ENCODE measurements at places on chromosomes 2 and 18.

- no peak for DNase-seq
These were observed 250.9 kb downstream of the FBXO15 start for GRCh38 chr18:73896685-73897084.

- no peak for DNase-seq
These were observed 134.1 kb upstream of the MC4R start for GRCh38 chr18:60506682-60507081.

DNA sequence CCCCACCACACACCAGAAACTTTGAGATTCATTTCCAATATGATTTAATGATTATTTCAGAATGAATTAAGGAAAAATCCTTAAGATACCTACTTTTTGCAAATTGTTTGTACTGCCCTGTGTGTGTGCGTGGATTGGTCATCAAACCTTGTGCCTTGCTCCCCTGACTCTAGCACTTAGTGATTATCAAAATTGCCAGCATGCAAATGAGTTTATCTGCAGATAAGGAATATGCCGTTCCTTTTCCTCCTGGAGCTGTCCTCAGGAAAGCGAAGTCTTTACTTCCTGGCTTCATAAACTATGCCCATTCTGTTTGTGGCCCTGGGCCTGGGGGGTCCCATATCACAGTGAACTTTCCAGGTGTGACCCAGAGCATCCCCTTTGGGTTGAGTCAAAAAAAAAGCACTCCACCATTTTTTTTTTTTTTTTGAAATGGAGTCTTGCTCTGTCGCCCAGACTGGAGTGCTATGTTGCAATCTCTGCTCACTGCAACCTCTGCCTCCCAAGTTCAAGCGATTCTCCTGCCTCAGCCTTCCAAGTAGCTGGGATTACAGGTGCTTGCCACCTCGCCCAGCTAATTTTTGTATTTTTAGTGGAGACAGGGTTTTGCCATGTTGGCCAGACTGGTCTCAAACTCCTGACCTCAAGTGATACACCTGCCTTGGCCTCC lies 11.4 kb downstream of the CHMP1B start:
- DNase-seq: no peak

GRCh38 chr18:77065221-77065981 lies 67.2 kb downstream of the MBP start:
- DNase-seq: no peak

DNA sequence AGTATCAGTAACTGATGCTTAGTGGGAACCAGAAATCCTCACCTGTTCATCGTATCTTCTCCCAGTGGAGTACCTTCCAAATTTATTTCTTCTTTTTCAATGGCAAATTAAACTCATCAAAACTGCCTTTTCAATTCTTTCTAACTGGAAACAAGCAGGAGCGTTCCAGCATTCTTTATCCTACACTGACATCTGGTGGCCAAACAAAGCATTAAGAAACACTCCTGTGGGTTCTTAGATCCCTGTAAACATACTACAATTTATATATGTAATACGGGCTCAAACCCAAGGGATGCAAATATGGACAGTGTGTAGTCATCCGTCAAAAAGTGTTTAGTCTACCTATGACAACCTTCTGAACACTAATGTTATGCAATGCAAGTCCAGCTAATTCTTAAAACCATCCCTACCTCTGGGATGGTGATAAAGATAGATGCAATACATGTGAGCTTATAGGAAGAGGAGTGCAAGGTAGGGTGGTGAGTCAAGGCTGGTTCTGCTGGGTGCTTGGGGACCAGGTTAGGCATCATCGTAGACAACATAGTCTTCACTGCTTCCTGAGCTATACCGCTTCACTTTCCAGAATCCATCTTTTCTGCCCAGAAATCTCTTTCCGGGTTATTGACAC lies 375.0 kb downstream of the CTNNA2 start:
- DNase-seq: peak; percentile 65

GRCh38 chr2:80035749-80036285 lies 268.7 kb downstream of the LRRTM1 start:
- DNase-seq: peak; percentile 36

- no peak for DNase-seq
These were observed 86.6 kb upstream of the ODC1 start for GRCh38 chr2:10534514-10535250.

DNA sequence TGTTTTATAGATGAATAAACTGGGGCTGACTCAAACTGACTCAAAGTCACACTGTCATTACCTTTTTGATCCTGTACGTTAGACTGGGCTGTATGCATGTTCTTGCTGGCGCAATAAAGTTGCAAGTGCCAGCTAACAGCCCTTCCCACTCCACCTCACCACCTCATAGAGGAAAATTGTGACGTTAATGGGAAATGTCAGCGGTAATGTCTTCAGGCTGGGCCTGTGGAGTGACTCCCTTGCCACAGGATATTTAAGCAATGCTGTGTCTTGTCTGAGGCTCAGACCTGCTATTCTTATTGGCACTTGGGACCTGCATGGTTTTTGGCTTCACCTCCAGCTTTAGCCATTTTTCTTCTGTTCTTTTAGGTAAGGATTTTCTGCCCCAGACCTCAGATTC lies 25.2 kb upstream of the CASP10 start:
- no peak for DNase-seq

DNA sequence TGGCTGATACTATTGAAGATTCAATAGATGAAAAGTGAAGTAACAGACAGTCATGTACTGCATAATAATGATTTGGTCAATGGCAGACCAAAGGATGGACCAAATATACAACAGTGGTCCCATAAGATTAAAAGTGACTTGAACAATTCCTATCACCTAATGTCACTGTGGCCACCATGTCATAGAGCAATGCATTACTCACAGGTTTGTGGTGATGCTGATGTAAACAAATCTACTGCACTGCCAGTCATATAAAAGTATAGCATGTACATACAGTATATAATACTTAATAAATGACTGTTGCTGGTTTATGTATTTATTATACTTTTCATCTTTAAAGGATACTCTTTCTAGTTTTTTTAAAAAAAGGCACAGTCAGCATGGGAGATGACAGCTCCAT lies 99.9 kb downstream of the USP34 start:
- no peak for DNase-seq

- no peak for DNase-seq
These were observed 175.8 kb downstream of the SRBD1 start for GRCh38 chr2:45435316-45435715.

GRCh38 chr2:27946530-27947060 lies 56.1 kb downstream of the BABAM2 start:
- DNase-seq: no peak

DNA sequence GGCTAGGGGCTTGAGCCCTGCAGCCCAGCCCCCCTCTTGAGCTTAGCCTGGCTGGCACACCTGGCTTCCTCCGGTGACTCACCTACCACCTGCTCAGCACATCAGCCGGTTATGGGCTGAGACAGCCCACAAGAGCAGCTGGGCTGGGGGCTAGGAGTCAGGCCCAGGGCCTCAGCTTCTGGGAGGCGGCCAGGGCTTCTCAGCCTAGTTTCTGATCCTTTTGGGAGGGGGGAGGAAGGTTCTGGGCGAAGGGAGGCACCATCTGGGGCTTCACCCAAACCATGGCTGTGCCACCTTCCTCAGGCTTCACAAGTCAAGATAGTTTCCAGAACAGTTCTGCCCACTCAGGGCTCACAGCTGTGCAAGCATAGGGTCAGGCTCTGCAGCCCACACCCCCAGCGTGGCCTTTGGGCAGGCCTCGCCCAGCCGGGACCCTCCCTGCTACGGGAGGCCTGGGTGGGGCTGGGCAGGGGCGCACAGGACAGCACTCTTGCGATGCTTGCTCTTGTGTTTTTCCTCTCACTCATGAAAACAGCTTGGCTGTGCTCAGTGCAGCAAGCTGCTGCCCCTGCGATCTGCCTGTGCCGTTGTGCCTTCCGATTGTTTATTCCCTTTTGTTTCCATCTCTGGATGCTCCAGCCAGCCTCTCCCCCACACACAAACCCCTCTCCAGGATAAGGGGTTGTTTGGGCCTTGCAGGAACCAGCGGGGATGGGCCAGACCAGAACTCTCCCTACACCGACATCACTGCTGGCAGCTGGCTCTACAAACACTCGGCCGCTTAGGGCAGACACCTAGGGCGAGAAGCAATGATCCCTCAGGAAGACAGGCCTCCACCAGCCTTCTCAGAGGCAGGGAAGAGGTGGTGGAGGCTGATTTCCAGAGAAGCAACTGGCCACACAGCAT lies 26.1 kb upstream of the SEMA4C start:
- no peak for DNase-seq

DNA sequence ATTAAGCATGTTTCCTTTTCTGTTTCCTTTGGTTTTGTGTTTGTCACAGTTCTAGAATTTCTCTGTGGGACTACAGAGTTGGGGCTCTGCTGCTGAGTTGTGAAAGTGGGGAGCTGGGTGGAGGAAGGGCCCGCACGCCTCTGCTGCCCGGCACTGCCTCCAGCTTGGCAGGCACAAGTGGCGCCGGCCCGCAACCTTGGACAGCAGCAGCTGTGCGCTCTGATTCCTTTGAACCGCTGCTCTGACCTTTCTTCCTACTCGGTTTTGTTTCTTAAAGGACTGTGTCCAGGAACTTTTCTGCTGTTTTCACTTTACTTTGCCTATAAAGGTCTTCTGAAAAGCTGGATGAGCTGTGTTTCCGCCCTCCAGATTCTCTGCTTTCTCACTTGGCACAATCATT lies 137.6 kb upstream of the ALPP start:
- DNase-seq: no peak

- DNase-seq: no peak
These were observed 217.1 kb upstream of the DLGAP1 start for GRCh38 chr18:4672162-4672561.

DNA sequence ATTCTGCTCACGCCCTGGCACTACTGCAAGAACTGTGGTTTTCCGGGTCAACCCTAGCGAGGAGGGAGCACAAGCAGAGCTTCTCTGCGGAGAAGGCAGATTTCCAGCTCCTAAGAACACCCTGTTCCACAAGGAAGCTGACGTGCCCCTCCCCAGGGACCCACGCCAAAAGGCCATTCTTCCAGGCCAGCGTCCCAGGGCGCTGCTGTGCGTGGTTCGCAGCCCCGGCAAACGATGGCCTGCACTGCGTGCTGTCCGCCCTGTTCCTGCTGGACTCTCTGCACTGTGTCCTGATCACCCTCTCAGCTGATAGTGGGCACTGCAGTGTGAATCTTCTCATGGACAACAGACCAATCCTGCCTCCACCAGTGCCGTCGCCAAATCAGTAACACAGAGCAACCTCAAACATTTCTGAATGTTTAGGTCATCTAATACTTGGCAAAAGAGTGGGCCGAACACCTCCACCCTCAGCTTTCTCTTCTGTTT lies 49.1 kb downstream of the ADI1 start:
- no peak for DNase-seq

DNA sequence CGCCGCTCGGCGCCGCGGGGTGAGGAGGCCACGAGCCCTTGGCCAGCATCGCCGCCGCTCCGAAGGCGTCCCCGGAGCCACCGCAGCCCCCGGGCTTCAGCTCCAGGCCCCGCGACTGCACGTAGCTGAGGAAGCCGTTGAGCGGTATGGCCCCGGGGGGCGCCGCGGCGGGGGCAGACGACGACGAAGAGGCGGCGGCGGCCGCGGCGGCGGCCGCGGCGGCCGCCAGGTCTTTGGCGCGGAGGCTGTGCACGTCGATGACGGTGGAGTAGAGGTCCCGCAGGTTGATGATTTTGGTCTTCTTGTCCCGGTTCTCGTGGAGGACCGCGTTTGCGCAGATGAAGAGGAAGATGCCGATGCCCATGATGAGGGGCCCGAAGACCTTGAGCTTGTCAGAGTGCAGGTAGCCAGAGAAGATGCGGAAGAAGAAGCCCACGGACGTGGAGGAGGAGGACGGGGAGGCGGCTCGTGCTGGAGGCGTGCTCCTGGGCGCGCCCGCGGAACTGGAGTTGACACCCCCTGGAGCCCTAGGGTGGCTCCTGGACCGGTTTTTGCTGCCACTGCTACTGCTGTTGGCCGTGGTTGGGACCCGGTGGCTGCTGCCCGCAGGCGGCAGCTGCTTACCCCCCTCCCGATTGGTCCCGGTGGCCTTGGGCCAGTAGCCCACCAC lies 4.0 kb downstream of the TMEM200C start:
- DNase-seq: no peak

GRCh38 chr2:26670171-26670570 lies 22.4 kb upstream of the KCNK3 start:
- DNase-seq: no peak

DNA sequence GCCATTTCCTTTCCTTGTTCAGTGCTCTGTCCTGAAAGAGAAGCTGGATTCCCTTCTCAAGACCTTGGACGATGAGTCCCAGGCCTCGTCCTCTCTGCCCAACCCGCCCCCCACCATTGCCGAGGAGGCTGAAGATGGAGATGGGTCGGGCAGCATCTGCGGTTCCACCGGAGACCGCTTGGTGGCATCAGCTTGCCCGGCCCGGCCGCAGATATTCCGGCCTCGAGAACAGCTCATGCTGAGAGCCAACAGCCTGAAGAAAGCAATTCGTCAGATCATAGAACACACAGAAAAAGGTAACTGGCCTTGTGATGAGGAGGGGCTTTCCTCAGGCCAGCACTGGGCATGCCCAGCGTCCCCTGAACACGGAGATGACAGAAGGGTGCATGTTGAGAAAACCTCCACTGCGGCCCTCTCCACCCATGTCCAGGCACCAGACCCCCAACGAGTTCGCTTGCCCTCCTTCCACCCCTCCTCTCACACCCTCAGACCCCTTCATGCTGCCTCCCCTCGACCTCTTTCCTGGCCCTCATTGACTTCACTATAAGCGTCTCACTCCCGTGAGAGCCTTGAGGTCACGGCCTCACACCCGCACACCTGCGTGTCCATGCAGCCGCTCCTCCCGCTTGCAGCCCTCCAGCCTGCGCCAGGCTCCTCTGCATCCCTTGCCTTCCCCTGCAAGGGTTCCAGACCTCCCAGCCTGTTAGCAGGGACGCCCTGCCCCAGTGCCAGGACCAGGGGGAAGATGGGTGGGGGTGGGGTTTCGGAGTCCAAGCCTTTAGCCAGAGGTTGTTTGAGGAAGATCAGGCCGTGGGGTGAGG lies 95.0 kb downstream of the DGKD start:
- no peak for DNase-seq

DNA sequence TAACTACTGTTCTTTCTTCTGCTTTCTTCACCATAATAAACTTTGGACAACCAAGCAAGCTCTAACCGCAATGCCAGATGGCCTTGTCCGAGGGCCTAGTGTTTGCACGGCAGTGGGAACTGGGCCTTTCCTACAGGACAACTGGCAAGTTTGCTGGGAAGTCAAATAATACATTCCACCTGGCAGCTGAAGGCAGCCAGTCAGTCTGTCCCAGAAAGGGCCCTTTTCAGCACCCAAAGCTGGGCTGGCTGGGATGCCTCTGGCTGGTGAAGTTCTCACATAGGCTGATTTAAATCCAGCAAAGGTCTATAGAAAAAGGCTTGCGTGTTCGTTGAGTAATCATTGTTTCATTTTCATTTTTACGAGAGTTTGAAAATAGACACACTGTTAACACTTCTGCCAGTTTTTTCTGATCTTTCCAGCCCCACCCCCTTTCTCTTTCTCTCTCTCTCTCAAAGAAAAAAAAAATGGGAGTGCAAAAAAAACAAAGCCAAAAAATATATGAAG lies 110.0 kb upstream of the EPAS1 start:
- no peak for DNase-seq

Measured in putamen (tissue), 1 donor.